Neuronal stem cell (in vitro differentiated cells): ENCODE measurements at places on chromosomes 3 and 15.

DNA sequence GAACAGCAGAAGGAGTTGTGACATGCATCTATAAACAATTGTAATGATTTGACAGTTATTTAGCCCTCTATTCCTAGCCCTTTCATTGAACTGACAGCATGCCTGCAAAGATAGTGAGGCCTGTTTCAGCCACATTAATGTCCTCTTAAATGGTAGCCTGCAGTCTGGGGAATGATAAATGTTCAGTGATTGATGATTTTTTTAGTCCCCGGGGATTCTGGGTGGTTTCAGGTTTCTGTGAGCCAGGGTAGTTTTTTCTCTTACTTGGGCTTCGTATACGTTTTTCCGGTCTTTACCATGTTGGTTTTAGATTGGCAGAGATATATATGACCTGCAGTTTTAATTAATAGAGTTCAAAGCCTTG, 172.0 kb downstream of the TCF12 start:
- H3K4me1 ChIP-seq: no peaks in the 10 kb centered on the region
- no peak overlapping the region for H3K27ac ChIP-seq
- H3K4me3 ChIP-seq: no peak overlapping the region
- DNase-seq: no peak
- H3K36me3 ChIP-seq: peaks cover 40% of the 10 kb centered on the region

DNA sequence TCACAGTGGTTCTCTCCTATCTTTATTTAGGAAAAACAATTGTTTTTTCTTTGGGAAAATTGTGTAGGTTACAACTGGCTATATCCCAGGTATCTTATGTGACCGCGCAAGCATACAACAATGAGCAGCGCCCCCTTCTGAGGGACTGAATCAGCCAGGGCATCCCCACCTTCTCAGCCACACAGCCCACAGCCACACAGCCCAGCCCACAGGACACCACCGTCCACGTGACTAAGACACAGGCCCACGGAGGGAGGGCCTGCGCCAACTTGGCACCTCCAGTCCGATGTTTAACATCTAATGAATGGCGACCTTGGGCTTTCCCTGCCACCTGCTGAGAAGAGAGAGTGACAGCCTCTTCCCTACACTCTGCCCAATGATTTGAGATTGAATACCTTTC, 68.1 kb downstream of the ATP10A start:
- no peaks in the 10 kb centered on the region for H3K27me3 ChIP-seq
- no peak for DNase-seq
- H3K4me1 ChIP-seq: peaks cover 2% of the 10 kb centered on the region

DNA sequence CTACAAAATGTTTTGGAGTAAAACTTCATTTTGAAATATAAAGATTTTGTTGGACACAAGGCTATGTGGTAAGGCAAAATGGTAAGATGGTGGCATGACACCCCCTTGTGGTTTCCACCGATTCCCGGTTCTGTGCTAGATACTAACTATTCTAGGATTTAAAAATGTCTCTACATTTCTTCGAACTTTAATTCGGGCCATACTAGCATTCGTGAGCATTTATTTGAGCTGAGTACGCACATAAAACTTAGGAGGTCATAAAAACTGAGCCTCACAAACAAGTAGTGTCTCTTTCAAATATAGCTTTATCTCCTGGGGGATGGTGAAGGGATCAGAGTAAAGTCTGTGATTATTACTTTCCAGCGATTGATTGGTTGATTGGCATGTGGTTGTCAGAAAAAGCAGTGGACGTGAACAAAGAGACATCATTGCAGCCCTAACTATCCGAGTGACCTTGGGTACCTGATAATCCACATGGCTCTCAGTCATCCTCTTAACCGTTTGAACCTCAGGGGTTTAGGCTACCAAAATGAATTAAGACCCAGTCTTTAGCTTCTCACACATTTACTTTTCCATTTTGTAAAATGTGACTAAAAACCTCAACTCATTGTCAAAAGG, 1.1 kb upstream of the ZNF639 start:
- peaks cover 17% of the 10 kb centered on the region for H3K36me3 ChIP-seq
- H3K4me3 ChIP-seq: no peak overlapping the region
- H3K27ac ChIP-seq: no peak overlapping the region
- peaks cover 3% of the 10 kb centered on the region for H3K4me1 ChIP-seq
- peaks cover 9% of the 10 kb centered on the region for H3K27me3 ChIP-seq
- no peak for DNase-seq

DNA sequence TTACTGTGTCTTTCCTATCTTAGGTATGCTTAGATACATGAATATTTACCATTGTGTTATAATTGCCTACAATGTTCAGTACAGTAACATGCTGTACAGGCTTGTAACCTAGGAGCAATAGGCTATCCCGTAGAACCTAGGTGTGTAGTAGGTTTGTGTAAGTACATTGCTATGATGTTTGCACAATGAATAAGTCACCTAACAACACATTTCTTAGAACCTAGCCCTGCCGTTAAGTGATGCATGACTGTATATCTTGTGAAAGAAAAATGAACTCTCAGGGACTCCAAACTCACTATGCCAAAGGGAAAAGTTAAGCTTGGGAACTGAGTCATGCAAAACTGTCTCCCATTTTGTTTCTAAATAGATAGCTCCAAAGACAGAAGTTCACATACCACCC, 91.5 kb upstream of the ACP3 start:
- H3K4me1 ChIP-seq: no peaks in the 10 kb centered on the region
- DNase-seq: no peak
- H3K27me3 ChIP-seq: no peaks in the 10 kb centered on the region
- no peak overlapping the region for H3K4me3 ChIP-seq
- no peak overlapping the region for H3K27ac ChIP-seq
- H3K36me3 ChIP-seq: no peaks in the 10 kb centered on the region

DNA sequence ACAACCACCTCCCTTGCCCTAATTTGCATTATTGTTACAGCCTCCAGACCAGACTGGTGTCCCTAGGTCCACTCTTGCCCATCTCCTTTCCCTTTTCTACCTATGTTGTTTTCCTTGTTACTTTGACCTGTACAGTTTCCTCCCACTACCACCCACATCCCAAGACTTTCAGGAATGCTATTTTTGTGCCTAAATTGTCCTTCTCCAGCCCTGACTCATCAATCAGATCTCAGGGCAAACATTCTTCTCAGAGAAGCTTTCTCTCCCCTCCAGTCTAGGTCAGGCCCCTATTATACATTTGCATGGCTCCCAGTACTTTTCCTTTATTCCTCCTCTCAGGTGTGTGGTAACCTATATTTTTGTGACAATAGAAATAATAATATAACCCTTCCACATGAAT, 241.5 kb downstream of the IGSF11 start:
- DNase-seq: no peak
- H3K27ac ChIP-seq: no peak overlapping the region
- H3K4me3 ChIP-seq: no peak overlapping the region
- H3K4me1 ChIP-seq: no peaks in the 10 kb centered on the region
- H3K27me3 ChIP-seq: no peaks in the 10 kb centered on the region

GRCh38 chr15:50110285-50110684, 8.7 kb downstream of the ATP8B4 start:
- no peaks in the 10 kb centered on the region for H3K4me1 ChIP-seq
- no peak overlapping the region for H3K4me3 ChIP-seq
- no peak for DNase-seq
- no peak overlapping the region for H3K27ac ChIP-seq
- H3K27me3 ChIP-seq: no peaks in the 10 kb centered on the region

DNA sequence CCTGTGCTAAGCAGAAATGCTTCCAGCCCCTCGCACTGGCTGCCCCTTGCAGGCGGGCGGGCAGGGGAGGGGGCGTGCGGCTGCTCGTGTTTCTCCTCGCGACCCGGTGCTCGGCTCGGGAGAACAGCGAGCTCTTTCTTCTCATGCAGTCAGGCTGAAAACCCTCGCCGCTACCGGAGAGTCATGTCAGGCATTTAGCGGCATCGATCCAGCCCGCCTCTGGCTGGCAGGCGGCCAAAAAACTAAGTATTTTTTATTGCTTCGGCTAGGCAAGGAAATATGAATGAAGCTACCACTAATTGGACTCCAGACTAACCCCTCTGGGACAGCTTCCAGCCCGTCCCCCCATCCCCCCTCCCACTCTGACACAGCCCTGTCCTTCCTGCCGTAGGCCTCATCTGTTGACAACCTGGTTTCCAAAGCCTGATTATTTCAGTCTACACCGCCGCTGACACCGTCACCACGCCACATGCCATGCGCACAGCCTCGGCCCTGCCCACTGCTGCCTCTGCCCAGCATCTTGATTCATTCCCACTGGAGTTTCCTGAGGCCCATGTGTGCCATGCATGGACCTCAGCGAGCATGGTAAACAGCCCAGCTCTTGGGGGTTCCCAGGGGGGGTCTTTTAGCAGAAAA, 35.3 kb downstream of the TLE3 start:
- H3K4me3 ChIP-seq: no peak overlapping the region
- DNase-seq: no peak
- peak overlapping the region; percentile 16 for H3K27ac ChIP-seq

DNA sequence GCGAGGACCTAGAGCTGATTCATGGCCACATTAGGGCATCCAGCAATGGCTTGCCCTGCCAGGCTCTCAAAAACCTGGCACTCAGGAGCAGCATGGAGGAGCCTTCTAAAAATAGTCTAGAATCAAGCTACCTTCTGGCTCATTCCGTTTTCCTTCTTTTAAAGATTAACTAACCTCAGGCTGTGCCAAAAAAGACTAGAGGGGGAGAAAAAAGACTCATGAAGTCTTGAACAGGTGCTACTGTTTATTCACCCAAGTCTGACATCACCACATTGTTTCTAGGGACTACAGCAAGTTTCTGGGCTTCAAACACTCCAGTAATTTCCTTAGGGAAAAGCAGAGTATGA, 125.8 kb downstream of the TNIK start:
- H3K36me3 ChIP-seq: no peaks in the 10 kb centered on the region
- peaks cover 3% of the 10 kb centered on the region for H3K4me1 ChIP-seq
- DNase-seq: no peak
- H3K27ac ChIP-seq: no peak overlapping the region
- no peaks in the 10 kb centered on the region for H3K27me3 ChIP-seq

GRCh38 chr3:53753518-53754183, 92.6 kb downstream of the CHDH start:
- H3K27me3 ChIP-seq: no peaks in the 10 kb centered on the region
- H3K4me3 ChIP-seq: no peak overlapping the region
- H3K27ac ChIP-seq: no peak overlapping the region
- no peaks in the 10 kb centered on the region for H3K36me3 ChIP-seq
- DNase-seq: no peak

- DNase-seq: no peak
- no peak overlapping the region for H3K27ac ChIP-seq
- H3K4me1 ChIP-seq: peaks cover 2% of the 10 kb centered on the region
- H3K4me3 ChIP-seq: no peak overlapping the region
- no peaks in the 10 kb centered on the region for H3K27me3 ChIP-seq
Measured at GRCh38 chr3:57086201-57086600, 25.7 kb downstream of the SPATA12 start.

- no peak overlapping the region for H3K27ac ChIP-seq
- H3K27me3 ChIP-seq: no peaks in the 10 kb centered on the region
Measured at GRCh38 chr15:52558196-52558595, 10.6 kb downstream of the ARPP19 start.

DNA sequence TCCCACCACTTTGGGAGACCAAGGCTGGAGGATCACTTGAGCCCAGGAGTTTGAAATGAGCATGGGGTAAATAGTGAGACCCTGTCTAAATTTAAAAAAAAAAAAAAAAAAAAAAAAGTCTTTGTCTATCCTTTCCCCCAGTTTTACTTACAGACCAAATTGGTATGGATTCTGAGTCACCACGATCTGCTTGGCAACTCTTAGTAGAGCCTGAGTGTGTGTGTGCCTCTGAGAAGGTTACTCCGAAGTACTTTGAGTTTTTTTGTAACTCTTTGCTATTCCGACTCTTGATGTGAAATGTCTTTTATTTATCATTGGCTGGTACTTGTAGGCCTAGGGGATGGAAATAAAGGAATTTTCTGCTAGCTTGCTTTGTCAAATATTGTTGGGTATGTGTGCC, 63.3 kb downstream of the RBM6 start:
- peaks cover 61% of the 10 kb centered on the region for H3K36me3 ChIP-seq
- no peaks in the 10 kb centered on the region for H3K27me3 ChIP-seq
- no peak overlapping the region for H3K27ac ChIP-seq
- no peak overlapping the region for H3K4me3 ChIP-seq

DNA sequence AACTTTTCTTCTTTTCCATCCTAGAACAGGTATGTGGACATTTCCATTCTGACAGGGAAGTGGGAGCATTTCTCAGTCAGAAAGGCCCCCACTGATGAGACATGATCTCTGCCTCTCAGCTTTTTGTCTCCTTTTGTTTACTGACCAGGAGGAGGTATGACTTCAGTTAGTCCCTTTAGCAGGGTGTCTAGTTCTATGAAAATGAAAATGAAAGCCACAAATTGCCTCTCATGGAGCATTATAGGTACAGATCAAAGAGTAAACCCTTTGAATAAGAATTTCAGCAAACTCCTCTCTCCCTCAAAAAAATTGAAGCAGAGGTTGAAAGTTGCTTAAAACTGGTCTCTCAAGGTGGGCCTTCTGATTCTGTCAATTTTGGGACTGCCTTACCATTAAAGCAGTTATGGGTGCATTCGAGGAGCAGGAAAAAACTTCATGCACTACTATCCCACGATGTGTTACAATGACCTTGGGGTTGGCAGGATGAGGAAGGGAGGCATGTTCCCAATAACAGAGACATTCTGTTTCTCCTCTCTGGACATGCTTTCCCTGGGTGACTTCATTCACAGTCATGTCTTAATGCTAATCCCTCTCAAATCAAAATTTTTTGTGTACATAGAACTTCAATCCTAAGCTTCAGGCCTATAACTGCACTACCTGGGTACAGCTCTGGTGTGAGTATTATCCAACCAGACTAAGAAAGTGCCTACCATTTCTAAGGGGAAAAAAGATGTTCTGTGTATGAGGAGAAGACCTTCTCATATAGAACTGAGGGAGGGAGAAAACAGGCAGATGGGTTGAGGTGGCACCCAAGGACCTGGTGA, 50.6 kb upstream of the TBC1D23 start:
- no peaks in the 10 kb centered on the region for H3K27me3 ChIP-seq
- no peaks in the 10 kb centered on the region for H3K36me3 ChIP-seq
- DNase-seq: no peak
- H3K27ac ChIP-seq: no peak overlapping the region

DNA sequence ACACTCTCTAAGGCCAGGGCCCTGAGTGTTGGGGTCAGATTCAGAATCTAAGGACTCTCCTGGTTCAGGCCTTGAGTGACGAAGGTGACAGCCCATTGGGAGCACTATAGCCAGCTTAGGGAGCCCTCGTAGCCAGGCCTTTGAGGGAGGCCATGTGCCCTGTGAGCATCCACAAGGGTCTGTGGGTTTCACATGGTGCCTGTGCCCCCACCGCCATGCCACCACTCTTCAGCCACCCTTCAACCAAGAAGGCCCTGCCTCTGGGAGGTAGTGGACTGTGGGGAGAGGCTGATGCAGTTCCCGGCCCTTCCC, 37.5 kb downstream of the TSPAN3 start:
- no peak for DNase-seq
- H3K36me3 ChIP-seq: peaks cover 26% of the 10 kb centered on the region
- peaks cover 31% of the 10 kb centered on the region for H3K4me1 ChIP-seq
- H3K27me3 ChIP-seq: no peaks in the 10 kb centered on the region
- no peak overlapping the region for H3K27ac ChIP-seq

- DNase-seq: peak; percentile 18
- peaks cover 11% of the 10 kb centered on the region for H3K4me1 ChIP-seq
- no peak overlapping the region for H3K27ac ChIP-seq
- H3K36me3 ChIP-seq: peaks cover 11% of the 10 kb centered on the region
- H3K27me3 ChIP-seq: no peaks in the 10 kb centered on the region
Measured at GRCh38 chr3:10248984-10249748, 907 bp downstream of the TATDN2 start.

- H3K4me3 ChIP-seq: no peak overlapping the region
- no peaks in the 10 kb centered on the region for H3K36me3 ChIP-seq
- DNase-seq: no peak
Measured at GRCh38 chr3:49462222-49462621, 7.8 kb upstream of the DAG1 start.
